ENCODE measurements at places on chromosomes 1 and 21. TPM values are rescaled to one million over a fixed set of nuclear protein-coding genes. Genes with fewer than 3 reads are reported as not detected.
A peak's percentile ranks its signal among the peaks of the same experiment; 100 is the strongest.

The BMP8A gene
- not detected for total RNA-seq

The LRRC3 gene
- 2.2 TPM for total RNA-seq

The INSRR gene
- total RNA-seq: not detected

The KRTAP27-1 gene
- total RNA-seq: not detected

The FMO3 gene
- not detected for total RNA-seq

GRCh38 chr1:178345238-178345637 lies 151.5 kb downstream of the CLEC20A start:
- DNase-seq: no peak

- DNase-seq: no peak
These were observed 61.5 kb upstream of the F3 start for GRCh38 chr1:94602802-94603625.

DNA sequence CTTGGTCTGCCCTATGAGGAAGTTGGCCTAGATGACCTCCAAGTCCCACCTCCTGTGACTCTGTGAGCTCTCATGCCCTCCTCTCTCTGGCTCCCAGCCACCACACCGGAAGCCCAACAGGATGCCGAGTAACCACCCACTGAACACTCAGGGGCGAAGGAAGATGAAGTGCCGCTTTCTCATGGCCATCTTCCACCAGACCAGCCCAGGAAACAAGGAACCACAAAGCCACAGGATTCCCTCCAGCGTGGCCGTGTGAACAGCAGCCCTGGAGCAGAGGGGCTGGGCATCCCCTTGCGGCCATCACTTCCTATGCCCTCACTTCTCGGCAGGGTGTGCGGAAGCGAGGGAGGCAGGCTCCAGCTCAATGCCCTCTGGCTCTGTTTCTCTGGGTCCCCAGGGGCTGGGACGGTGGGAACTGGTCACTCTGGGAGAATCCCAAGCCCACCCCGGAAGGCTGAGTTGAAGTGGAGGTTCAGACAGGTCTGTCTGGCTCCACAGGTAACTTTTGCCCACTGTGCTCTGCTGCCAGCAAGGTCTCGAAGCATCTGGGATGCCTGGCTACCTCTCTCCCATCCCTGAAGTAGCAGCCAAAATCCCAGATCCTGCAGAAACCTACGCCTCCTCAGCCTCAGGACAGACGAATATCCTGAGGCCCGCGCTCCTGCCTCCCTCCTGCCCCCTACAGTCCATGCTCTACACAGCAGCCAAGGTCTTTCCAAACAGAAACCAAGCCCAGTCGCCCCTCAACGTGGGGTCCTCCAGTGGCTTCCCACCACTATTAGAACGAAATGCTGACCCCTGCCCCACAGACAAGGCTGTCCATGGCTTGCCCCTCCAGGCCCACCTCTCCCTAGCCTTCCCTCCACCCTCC lies 44.2 kb upstream of the ECE1 start:
- DNase-seq: peak; percentile 69

- DNase-seq: no peak
These were observed 233.5 kb upstream of the SGIP1 start for GRCh38 chr1:66300280-66300971.

DNA sequence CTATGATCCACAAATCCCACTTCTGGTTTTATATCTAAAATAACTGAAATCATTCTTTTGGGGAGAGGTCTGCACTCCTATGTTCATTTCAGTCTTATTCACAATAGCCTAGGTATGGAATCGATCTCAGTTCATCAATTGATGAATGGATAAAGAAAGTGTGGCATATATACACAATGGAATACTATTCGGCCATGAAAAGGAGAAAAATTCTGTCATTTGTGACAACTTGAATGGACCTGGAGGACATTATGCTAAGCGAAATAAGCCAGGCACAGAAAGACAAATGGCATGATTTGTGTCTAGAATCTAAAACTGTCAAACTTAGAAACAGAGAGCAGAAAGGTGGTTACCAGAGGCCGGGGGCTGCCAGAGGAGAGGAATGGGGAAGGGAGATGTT lies 5.4 kb upstream of the KRTAP10-8 start:
- DNase-seq: no peak

DNA sequence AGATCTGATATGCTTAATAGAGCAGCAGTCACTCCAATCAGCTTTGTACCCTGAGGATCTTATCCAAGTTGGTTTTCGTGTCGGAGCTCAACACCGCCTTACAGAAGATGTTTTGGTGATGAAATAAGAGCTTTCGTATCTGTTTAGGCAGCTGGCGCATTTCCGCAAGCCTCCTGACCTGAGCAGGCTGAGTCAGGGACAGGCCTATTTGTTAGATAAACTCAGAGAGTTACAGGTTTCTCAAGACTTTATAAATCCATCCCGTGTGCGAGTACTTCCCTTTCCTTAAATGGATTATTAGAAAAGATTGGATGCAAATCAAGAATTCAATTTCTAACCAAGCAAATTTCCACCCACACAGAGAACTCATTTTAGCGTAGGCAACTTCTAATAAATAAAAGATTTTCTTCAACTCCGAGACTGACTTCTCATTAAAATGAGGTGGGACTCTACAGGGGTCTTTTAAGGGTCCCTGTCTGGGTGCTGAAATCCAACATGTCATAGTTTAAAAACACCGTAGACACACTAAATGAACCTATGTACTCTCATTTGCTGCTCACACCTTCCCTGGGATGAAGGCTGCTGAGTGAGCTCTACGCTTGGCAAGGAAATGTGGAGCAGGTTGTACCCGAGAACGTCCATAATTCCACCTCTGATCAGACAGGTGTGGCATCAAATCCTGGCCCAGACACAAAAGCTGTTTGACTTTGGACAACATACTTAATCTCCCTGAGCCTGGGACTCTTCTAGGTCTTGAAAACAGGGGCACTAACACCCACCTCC lies 106.9 kb upstream of the F3 start:
- no peak for DNase-seq

DNA sequence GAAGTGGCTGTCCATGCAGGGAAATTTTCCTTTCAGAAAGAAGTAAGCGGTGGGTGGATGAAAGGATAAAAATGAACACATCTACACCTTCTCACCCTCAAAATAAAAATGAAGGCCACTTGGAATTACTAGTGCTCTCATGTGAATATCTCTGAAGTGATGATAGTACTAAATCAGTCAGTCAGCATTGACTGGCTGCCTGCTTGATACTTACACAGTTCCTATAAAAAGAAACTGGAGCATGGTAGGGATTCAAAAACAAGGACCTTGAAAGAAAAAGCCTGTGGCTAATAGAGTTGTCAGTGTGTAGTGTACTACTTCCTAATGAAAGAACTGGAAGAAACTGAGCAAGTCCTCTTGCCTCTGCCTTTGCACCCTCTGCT lies 239.7 kb downstream of the HLX start:
- DNase-seq: no peak

DNA sequence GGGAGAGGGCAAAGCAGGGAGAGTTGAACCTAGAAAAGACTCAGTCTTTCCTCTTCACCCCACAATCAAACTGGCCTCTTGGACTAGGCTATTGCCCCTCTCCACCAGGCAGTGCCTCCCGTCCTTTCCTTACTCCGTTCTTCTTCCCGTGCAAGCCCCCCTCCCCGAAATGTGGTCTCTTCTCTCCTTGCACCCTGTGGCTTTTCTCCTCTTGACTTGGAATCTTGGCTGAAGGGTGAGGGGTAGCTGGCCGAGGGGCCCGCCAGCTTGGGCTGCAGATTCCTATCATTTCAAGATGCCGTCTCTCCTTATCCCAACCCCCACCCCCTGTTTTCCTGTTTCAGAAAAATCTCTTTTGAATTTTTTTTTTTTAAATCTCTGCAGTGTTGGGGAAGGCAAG lies 1.6 kb downstream of the WNT2B start:
- DNase-seq: no peak

DNA sequence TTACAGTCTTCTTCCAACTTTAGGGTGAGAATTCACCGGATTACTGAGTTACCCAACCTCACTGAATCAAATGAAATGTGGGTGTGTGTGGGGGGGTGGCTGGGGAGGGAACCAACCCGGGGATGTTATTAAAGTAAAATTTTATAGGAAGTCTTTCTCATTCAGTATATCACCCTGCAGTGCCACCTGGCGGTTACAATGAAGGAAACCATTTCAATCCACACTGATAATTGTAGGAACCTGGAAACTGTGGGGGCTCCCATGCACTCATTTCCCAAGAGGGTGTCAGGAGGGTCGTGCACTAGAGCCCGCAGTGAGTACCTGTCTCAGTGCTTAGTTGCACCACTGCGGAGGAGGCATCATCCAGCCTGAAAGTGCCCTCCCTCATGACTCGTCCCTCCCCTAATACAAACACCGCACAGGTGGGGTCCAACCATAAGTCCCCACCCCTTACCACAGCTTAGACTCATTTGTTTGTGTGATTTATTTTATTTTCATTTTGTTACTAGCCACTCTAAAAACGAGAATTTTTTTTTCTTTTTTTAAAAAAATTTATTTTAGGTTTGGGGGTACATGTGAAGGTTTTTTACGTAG lies 29.1 kb upstream of the IGSF5 start:
- DNase-seq: peak; percentile 19

GRCh38 chr1:47951545-47952235 lies 45.5 kb downstream of the TRABD2B start:
- DNase-seq: no peak
